ENCODE measurements at places on chromosomes 3 and 15. TPM values are rescaled to one million over a fixed set of nuclear protein-coding genes. Genes with fewer than 3 reads are reported as not detected.

Gene FBXW12
- 0.61 TPM for total RNA-seq

Gene CPN2
- not detected for total RNA-seq

Gene SI
- total RNA-seq, result not detected

Gene GPR171
- 0.79 TPM for total RNA-seq

Gene GABPB1
- 27.8 TPM for total RNA-seq

Gene FHIT
- 8.4 TPM for total RNA-seq

Gene RBMS3
- 80.7 TPM for total RNA-seq

Gene VPS8
- 81.2 TPM for total RNA-seq

Data from spinal cord (tissue), 10 donors.